Stimulated activated CD8-positive, alpha-beta memory T cell treated with anti-CD3 and anti-CD28 coated beads, Interleukin-4, amount 100 ng/mL, for 4 hours (primary cell): ENCODE measurements at places on chromosomes 4 and X.

- DNase-seq = no peak
These were observed 243.9 kb downstream of the MAML3 start for GRCh38 chr4:139910106-139910505.

DNA sequence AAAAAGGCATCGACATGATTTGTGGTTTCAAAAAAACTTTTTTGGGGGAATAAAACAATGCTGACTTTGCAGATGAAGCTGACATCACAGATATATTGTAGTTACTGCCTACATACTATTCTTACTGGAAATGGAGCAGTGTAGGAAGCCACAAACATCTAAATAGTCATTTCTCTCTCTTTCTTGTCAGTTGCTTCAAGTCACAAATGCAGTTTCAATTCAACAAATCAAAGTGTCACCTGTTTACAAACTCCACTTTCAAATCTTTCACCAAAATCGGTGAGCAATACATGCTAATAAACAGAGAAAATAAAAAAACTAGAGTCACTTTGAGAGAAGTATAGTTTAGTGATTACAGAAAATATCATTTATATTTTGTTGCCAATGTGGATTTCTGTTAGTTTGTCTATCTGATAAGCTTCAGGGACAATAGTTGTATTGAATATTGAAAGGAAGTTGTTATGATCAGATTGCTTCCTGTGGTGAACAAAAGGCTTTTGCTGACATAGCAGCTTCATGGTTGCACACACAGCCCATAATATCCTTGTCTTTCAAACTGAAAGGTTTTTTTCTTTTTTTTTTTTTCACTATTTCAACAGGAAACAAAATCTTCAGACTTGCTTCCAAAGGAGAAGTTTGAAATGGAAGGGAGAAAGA, 49.7 kb upstream of the PTPN13 start:
- no peak for DNase-seq

- no peak for DNase-seq
These were observed 179.0 kb downstream of the KCNIP4 start for GRCh38 chr4:21769404-21770147.

DNA sequence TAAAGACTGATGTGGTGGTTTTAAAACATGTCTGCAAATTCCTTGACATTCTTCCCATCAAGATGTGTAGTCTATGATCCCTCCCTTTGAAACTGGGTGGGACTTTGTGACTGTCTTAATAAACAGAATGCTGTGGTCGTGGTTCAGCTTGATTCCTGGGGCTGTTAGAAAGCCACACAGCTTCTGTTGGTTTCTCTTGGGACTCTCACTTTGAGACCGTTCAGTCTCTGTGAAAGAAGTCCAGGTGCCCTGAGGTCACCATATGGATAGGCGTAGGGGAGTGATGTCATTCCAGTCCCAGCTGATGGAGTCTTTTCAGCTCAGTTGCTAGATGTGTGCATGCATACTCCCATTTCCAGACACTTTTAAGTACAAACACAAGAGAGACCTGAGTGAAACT, 216.6 kb downstream of the KDR start:
- no peak for DNase-seq

DNA sequence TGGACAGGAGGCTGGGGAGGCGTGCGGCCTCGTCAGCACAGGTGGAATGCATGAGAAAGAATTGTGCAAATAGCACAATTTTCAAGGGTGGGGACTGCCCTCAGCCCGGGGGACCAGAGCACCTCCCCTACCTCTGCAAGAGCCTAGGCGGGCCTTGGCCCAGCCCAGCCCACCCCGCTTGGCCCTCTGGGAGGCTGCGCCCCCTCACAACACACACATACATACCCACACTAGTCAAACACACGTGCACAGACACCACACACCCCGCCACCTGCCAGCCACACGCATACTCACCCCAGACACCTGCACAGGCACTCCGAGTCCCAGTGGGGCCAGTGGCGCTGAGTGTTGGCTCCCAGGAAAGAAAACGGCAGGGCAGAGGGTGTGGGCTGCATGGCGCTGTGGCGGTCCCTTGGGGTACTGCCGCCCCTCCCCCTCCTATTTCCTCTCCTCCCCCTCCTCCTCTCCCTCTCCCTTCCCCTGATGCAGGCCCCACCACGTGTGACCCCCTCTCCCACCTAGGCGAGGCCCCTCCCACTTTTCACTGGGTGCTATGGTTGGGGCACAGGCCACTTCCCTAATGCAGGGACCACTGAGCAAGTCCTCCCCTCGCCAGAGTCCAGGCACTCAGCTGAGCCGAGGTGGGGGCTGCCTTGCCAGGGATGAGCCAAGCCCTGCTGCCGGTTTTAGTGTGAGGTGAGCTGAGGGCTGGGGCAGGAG, 84.5 kb downstream of the FAM53A start:
- DNase-seq = no peak

DNA sequence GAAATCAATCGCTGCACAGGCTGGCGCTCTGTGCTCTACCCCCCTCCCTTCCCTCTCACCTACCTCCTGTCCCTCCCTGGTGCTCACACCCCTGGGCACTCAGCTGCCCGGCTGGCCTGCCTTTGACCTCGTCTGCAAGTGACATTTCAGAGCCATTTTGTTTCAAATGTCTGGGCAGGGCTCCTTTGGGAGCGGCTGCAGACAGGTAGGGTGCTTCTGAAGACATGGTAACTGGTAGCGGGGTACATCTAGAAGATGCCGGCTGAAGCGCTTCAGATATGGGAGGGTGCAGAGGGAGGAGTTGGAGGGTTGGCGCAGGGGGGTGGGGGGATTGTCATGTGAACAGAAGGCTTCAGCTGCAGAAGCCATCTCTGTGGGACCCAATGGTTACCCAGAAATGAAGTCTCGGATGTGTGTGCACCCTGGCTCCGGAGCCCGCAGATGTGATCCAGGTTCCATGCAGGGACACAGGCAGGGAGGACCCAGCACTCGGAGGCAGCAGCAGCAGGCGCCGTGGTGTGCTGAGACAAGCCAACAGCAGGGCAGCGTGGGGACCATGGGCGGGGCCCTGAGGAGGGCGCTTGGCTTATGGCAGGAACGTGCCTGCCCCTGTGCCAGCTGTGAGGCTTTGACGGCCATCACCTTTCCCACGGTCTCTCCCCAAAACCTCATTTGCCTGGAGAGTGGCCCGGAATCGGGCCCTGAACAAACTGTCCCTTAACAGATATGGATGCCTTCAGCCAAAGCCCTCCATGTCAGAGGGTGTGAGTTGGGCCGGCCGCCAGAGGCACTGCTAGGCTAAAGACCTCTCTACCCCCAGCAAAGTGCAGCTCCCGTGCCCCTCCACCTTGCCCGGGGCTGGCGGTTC, 7.6 kb upstream of the DUSP9 start:
- no peak for DNase-seq

GRCh38 chr4:76199664-76200211, 13.9 kb downstream of the SCARB2 start:
- no peak for DNase-seq

- DNase-seq = no peak
These were observed 29.9 kb downstream of the CPEB2 start for GRCh38 chr4:15031993-15032675.
